Right ventricle myocardium superior (tissue), 1 donor: ENCODE measurements at places on chromosomes 2 and 18. TPM values are rescaled to one million over a fixed set of nuclear protein-coding genes. Genes with fewer than 3 reads are reported as not detected.

Gene B4GALT6
- total RNA-seq, result 7.4 TPM

Gene CRACDL
- total RNA-seq, result 4.4 TPM

Gene CRYGD
- not detected for total RNA-seq

Gene HRH4
- not detected for total RNA-seq

Gene PECR
- total RNA-seq, result 6.0 TPM

- no peak for DNase-seq
Observed at GRCh38 chr2:31286961-31287550, 53.1 kb downstream of the EHD3 start.

DNA sequence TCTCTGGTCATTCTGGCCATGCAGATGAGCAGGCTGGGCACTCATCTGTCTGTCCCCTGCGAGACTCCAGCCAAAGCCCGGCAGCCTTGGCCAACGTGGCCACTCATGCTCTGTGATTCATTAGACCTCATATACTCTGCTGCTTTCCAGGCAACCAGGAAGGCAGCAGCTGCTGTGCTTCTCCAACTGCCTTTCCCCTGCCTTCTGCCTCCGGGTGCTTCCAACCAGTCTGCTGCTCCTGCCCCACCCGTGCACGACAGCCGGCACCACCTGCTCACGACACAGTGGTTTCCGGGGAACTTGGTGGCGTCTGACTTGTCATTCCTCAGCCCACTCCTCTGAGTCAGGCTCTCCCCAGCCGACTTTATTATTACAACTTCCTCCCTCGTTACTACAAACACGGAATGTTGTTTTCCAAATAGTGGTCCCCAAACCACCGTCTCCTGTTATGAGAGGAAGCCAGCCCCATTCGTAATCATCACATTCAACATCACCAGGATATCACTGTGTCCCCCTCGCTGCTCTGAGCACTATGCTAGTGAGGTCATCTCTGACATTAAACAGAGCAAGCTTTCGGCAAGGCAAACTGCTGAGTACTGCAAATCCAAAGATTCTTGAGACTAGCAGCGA lies 392.4 kb downstream of the ALK start:
- DNase-seq, result peak; percentile 47

DNA sequence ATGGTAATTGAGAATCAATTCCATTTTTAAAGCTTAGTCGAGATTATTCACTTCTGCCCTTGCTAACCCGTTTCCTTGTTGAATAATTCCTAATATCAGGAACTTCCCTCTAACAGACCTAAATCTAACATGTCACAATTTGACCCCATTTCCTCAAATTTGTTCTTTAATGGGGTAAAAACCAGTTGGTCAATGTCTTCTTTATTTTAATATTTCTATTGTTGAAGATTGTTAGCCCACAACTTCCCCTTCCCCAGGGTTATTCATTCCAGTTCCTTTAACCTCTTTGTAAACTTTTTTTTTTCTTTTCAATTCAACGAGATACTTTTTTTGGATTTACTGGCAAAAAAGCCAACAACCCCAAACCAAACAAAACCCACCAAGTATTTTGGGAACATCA lies 7.3 kb downstream of the TNFRSF11A start:
- DNase-seq, result no peak

GRCh38 chr2:88199912-88200682 lies 30.0 kb downstream of the THNSL2 start:
- peak; percentile 64 for DNase-seq

- peak; percentile 76 for DNase-seq
Observed at GRCh38 chr2:121810959-121811853, 55.8 kb downstream of the TSN start.

DNA sequence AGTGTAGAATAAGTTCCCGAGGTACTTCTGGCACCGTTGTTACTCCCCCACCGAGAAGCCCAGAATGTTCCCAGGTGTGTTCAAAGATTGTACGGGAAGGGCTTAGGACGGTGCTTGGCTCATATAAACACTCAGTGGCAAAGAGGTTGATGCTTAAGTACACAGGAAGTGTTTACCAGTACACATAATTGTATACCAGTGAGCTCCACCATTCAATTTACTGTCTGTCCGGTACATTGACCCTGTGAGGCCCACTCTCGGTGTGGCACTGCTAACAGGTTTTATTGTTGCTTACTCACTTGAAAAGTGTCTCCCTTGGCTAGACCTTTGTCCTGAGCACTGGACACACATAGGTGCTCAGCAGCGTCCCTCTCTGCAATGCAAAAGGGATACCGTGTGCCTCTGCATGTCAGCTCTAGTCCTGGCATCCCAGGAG lies 191.0 kb downstream of the NEDD4L start:
- DNase-seq, result no peak

DNA sequence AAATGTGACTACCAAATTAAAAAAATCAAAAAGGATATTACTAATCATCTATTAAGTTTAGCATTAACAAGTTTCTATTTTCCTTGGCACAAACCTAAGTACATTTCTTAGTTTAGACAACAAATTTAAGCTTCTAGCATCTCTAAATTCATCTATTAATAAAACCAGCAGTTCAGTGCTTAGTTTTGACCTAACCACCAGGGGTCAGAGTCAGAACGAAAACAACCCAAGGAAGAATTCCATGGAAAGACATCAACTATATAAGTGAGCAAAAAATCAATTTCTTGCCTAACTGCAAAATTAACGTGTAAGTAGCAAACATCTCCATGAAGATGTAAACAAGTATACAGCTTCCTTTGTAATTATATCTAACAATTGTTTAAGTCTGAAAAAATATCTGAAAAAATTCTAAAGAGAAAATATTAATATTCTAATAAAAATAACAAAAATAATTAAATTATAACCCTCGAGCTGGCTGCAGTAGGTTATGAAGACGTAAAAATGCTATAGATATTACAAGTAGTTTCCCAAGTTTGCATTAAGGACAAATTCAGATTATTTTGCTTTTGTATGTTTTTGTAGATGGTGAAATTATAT lies 83.7 kb downstream of the CERKL start:
- no peak for DNase-seq

- DNase-seq, result no peak
Observed at GRCh38 chr18:58970943-58971790, 106.5 kb downstream of the ZNF532 start.

DNA sequence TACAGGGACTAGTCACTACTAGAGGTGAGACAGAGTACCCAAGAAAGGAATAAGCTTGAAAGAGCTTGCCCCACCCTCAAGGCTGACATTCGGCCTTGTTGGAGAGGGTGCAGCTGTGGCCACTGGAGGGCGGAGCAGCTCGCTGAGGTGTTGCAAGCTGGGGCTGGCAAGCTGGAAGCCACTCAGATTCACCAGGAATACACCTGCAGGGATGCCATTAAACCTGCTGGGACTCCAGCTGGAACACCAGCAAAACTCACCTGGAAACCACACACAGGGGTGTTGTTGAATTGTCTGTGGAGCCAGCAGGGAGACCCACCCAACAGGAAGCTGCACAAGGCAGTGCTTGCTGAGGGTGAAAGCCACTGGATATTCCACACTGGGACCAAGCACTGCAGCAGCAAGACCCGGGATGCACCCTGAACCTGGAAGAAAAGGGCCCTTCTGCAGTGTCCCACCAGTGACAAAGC lies 26.1 kb downstream of the KCTD18 start:
- DNase-seq, result no peak

DNA sequence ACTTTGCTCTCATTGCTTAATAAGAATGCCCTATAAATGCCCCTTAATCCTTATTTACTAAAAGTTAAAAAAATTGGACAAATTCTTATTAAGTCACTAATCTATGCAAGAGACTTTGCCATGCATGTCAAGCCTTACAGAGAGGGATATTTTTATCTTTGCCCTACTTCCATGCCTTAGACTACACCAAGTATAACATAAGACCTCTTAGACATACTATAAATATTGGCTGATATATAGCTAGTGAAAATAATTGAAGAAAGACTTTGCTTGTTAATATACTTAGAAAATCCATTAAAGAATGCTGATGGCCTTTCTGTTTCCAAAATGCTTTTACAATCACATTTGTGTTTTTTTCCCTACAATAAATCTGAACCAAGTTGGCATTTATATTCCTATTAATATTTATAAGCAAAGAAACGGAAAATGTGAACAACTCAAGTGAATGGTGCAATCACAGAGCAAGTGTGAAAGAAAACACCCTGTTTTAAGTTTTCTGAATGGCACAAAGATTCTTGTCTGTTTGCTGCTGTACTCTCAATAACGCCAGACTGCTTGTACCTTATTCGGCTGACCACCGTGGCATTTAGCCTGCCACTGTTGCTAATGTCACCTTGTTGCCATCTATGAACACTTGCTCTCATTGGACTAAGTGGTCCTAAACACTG lies 105.0 kb downstream of the MC4R start:
- DNase-seq, result no peak

DNA sequence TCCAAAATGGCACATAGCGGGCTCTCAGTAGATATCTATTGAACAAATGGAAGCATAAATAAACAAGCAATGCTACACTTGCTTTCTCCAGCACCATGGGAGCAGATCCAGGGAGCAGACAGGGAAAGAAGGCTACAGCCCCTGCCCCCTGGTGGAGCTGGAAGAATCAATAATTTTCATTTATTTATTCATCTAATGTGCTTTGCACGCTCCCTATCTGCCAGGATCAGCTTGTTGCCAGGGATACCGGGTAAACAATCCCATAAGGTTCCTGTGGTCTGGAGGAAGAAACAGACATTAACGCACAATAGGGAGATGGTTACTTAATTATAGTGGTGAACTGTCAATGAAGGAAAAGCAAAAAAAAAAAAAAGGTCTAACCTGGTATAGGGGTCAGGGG lies 40.1 kb upstream of the CLASP1 start:
- DNase-seq, result no peak

DNA sequence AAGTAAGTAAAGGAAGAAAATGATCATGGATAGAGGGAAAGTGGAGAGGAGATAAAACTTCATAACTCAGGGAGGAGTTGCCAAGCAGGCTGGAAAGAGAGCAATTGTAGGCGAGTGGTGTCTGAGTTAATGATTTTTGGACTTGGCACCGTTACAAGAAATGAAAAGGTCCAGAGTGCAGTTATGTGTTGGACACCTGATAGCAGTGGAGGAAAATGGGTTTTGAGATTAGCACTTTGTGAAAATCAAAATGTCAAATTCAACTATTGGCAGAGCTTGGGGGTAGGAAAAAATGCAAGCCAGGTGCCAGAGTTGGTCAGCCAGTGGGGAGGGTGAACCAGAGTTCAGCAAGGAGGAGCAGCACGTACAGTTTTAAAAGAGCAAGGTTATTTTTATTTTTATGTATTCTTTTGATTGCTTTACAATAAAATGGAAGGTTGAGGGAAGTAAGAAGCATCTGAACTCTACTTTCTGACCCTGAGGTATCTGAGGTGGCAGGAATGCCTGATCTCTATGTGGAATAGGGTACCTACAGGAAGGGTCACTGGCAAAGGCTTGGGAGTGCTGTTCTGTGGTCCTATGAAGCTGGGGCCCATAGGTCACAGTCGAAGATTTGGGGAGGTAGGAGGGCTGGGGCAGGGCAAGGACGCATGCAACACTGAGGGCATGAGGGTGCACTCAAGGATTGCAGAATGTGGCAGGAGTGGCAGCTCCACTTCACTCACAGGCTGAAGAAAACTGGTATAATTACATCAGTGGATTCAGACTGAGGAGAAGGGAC lies 127.5 kb downstream of the CD8B2 start:
- DNase-seq, result no peak

- DNase-seq, result no peak
Observed at GRCh38 chr2:211447548-211447947, 891.1 kb downstream of the CPS1 start.
